Fibroblast of skin of abdomen (primary cell): ENCODE measurements at places on chromosomes 7 and 10.

DNA sequence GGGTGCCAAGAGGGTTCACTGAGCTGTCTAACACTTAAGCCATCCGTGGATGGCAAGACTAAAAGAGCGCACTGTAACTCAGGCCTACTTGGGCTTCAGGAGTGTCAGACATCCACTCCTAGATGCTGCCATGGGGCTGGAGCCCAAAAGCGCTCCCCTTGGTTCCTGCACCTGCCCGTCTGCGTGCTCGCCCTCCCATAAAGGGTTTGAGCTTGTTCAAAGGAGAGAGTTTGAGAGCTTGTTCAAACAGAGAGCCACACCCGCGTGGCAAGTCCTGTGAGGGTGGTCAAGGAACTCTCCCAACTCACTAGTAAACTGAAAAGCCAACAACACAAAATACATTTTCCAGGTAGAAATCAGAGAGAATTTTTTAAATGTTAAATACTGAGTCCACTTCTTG is 256.7 kb downstream of the SEMA3A start:
- DNase-seq = no peak

DNA sequence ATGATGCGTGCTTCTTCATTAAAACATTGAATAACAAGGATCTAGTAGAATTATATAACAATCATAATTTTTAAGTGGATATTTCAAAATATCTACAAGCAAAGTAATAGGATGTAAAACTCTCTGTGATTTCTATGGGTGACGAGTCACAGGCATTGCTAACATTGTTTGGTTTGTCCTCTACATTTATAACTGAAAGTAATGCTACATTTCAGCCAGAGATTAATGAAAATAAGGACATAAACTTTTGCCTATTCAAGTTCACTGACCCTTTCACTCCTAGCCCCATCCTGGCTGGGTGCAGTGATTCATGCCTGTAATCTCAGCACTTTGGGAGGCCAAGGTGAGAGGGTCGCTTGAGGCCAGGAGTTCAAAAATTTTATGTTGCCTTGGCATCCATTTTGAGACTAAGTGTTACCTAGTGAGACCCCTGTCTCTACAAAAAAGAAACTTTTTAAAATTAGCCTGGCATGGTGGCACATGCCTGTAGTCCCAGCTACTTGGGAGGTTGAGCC is 38.4 kb upstream of the HSPA12A start:
- DNase-seq = no peak

DNA sequence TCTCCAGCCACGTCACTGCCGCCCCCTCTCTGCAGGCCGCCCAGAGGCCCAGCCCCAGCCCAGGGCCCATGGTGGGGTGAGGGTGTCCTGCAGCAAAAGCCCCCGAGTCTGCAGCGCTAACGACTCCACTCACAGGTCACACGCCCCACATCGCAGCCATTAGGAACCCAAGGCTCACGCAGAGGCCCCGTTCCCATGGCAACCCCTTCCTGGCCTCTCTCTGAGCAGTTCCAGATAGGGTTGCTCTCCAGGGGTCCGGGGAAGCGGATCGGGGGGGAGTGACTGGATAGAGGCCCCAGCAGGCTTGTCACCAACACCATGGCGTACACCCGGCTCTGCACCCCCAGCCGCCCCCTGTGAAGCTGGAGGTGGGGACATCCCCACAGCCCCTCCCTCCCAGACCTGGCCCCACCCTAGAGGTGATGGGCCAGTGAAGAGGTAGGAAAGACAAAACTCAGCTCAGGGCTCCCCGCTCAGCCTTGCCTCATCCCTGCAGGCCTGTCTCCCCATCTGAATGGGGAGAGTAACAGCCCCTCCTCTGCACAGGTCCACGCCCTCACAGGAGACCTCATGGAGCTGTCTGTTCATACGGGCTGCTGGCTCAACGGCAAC is 41.2 kb downstream of the TNRC18 start:
- DNase-seq = peak; percentile 51

GRCh38 chr7:142908921-142909890 is 23.7 kb upstream of the TRPV6 start:
- DNase-seq = no peak

DNA sequence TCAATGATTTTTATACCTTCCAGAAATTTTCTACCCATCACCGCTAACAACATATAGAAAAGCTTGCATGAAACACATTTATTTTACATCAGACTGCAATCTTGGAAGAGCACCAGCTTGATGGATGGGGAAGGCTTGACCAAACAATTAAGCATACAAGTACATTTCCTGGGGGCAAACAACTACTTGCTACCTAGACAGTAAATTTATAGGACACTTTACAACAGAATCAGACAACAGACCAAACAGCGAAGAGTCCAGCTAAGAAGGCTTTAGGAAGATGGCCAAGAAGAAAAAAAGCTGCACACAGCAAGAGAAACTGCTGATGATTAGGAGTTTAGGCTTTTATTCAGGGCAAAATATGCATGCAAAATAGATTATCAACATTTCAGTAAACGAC is 8.0 kb downstream of the AASS start:
- DNase-seq = peak; percentile 10

- DNase-seq = peak; percentile 43
These were observed 1.1 kb downstream of the RRP12 start for GRCh38 chr10:97399843-97400545.
